ENCODE measurements at places on chromosomes 3 and 15.
A peak's percentile ranks its signal among the peaks of the same experiment; 100 is the strongest.

GRCh38 chr15:100891307-100892012 is 11.8 kb downstream of the ALDH1A3 start:
- DNase-seq = no peak

- DNase-seq = no peak
Measured at GRCh38 chr15:40543082-40543481, 21.8 kb downstream of the CCDC32 start.

DNA sequence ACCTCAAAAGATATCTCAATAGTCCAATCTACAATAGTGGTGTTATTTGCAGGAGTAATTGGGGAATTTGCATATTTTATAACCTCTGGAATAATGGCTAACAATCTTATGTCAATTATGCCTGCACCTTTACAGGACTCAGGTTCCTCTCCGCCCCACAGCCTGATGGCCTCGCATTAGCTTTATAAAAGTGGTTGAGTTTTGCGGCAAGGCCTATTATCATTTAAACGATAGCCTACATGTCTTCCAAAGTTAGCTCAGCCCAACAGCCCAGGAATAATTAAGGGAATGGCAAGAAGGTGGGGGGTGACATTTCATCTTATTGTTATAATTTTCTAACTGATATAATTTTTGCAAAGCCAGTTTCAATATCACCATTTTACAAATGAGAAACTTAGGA is 97.3 kb downstream of the RTP4 start:
- no peak for DNase-seq

GRCh38 chr3:11391174-11391879 is 119.1 kb downstream of the ATG7 start:
- no peak for DNase-seq

DNA sequence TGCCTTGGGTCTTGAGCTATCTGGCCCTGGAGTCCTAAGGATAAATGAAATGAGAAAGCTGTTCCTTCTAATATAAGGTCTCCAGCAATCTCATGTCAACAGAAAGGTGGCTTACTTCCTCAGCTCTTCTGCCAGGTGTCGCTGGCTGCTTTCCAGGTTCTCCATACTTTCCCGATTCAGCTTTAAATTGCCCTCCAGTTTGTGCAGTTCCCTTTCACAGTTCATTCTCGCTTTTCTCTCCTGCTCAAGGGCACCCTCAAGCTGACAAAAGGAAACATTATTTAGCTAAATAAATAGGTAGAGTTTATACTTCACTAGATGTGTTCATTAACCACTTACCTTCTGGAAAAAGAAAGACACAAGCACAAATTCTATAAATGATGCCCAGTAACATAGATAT is 73.0 kb downstream of the MYH15 start:
- no peak for DNase-seq

DNA sequence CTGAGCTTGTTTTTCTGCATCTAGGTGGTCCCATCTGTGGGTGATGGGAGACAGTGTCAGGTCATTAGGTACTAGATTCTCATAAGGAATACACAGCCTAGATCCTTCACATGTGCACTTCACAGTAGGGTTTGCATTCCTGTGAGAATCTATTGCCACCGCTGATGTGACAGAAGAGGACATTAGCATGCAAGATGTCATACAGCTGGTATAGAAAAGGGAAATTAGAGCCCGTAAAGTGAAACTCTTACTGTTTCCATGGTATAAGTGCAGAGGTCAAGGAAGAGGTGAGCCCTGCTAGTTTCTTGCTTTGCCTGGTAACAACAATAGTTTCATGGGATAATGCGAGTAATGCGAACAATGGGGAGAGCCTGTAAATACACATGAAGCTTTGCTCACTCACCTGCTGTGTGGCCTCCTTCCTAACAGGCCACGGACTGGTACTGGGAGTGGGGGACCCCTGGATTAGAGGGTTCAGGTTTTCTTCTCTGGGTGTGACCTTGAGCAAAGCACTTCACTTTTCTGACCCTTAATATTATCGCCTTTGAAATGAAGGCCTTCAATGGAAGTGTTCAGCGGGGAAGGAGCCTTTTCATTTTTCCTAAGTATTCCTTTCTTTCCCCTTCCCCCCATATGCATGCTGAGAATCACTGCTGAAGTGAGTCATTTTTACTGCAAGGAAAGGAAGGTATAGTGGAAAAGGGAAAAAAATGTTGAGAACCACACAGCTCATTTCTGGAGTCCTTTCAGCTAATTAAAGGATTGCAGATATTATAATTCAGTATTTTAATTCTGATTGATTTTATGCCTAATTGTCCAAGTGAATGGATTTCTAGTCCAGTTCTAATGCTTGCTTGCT is 286.4 kb downstream of the UBE2E2 start:
- no peak for DNase-seq

- DNase-seq = no peak
Measured at GRCh38 chr3:2976212-2976611, 134.0 kb downstream of the IL5RA start.

- no peak for DNase-seq
Measured at GRCh38 chr3:88912294-88912877, 195.0 kb upstream of the EPHA3 start.

GRCh38 chr3:178320456-178321351 is 215.5 kb upstream of the KCNMB2 start:
- no peak for DNase-seq

DNA sequence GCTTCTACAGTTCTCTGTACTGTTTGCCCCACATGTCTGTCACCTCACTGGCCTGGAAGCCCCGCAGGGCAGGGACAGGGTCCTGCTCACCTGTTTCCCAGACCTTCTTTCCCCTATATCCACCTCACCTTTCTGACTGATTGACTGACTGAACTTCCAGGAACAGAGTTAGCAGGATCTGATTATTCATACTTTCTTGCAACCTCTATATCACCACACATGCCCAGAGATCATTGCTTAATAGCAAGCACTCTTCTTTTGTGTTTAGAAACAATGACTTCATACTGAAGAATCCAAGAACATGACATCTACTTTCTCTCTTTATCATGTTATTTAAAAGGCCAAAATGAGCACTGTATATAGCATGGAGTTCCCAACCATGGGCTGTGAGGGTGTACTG is 18.0 kb upstream of the CLEC3B start:
- DNase-seq = no peak

- no peak for DNase-seq
Measured at GRCh38 chr3:36434687-36435426, 54.6 kb downstream of the STAC start.

GRCh38 chr3:98233468-98233867 is 30.6 kb upstream of the OR5H6 start:
- DNase-seq = no peak

GRCh38 chr15:35307026-35307425 is 221.9 kb upstream of the NANOGP8 start:
- no peak for DNase-seq

DNA sequence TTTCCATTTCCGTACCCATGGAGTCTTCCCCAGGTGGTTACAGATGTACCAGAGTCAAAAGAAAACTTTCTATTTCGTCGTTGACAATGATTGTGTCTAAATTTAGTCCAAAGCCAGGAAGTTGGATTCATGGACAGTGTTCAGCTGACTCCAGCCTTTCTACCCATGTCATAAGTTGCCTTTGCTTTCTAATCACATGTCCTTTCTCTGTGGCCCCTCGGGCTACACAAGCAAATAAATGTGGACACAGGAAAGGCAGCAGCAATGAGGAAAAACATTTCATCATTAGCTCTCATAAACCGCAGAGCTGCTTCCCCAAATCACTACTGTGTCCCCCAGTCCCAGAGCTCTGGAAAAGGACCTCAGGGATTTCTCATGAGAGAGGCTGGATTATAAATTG is 82.0 kb downstream of the USF3 start:
- DNase-seq = no peak

GRCh38 chr15:99708563-99708962 is 24.7 kb downstream of the LYSMD4 start:
- no peak for DNase-seq

- DNase-seq = no peak
Measured at GRCh38 chr3:31196881-31197364, 302.5 kb upstream of the GADL1 start.

- DNase-seq = peak; percentile 9
Measured at GRCh38 chr3:56389183-56389830, 79.0 kb downstream of the ERC2 start.

DNA sequence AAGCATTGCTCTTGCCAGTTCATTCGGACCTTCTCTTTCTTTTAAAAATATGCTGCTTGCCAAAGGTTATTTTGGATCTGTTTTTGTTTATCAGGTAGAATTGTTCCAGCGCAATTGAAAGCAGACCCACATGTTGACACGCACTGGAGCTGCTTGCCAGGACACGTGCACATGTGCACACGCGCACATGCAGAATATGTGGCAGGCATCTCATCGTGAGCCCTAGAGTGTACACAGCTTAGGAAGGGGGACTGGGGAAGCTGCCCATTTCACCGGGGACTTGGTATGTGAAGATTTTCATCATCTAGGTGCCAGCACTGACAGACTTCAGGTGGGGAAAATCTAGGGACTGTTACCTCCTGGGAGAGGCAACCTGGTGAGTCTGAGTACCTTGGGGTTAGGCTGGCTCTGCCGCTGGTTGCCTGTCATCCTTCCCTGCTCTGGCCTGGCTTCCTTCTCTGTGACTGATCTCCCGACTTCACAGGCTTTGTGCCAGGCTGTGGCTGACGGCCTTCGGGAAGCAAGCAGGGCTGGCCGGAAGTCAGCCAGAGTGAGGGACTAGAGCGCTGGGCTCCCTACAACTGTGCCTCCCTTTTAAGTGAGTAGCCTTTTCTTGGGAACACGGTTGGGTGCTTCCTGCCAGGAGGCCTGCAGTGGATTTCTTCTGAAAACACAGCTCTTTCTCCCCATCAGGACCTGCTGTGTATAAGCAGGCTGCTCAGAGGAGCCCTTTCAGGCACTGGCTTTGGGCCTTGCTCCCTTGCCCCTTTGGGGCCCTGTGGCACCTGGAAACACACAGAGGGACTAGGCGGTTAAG is 129.3 kb downstream of the EEFSEC start:
- no peak for DNase-seq

DNA sequence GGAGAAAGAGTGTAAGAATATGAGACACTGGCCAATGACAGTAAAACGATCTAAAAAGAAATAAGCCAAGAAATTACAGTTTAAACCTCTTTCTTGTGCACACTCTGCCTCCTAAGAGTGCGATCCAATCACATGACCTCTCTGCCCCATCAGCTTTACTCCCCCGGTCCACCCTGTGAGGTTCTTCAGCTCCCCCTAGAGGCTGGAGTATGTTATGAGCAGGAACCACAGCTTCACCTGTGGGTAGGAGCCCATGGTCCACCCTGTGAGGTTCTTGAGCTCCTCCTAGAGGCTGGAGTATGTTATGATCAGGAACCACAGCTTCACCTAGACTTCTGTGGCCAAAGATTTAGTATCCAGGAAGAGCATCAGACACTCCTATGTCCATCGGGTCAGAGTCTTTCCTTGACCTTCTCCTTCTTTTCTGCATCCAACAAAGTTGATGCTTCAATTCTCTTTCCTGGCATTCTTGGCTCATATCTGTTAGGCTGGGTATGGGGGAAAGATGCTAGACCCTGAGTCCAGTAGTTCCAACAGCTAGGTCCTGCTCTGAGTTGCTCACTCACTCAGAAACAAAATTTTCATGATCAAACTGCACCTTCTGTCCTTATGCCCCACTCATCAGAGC is 164.0 kb downstream of the MINAR1 start:
- DNase-seq = peak; percentile 73

- DNase-seq = no peak
Measured at GRCh38 chr15:25060996-25061620, 106.3 kb downstream of the SNRPN start.

DNA sequence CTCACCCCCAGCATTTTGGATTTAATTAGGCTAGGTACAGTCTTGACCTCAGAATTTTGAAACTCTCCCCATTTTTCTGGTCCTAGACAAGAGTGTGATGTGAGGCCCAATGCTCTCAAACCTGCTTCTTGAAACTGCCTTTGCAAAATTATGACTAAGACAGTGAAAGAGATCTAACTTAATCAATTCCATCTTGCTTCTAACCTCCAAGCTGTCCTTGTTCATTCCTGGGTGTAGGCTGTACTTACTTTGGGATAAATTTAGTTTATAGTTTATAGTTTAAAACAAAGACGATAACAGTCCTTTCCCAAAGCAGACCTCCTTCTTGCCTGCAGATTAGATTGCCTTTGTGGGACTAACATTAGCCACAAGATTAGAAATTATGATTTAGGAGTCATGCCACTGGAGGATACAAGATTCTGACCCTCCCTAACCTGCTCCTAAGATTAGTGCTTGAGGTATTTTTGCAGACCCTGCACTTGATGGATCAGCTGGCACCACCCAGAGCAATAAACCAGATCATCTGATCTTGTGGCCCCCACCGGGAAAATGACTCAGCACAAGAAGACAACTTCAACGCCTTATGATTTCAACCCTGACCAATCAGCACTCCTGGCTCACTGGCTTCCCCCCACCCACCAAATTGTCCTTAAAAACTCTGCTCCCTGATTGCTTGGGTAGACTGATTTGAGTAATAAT is 59.6 kb downstream of the CD200R1L start:
- DNase-seq = no peak

DNA sequence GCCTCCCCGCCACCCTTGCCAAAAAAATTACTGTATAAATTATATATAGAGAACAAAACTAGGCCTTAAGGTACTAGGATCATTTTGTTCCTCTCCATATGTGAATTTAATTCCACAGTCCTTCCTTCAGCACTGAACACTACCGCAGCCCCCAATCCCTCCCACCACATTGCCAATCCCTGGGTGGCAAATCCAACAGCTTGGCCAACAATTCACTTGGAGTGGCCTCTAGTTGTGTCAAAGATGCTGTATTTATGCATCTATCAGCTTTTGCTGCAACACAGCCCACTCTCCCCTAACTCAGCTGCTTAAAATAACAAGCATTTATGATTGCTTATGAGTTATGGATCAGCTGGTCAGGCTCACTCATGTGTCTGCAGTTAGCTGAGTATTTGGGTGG is 18.6 kb downstream of the GPD1L start:
- DNase-seq = no peak

- DNase-seq = no peak
Measured at GRCh38 chr3:140073278-140074045, 138.5 kb downstream of the CLSTN2 start.

GRCh38 chr15:57308170-57308545 is 68.1 kb upstream of the CGNL1 start:
- no peak for DNase-seq

GRCh38 chr3:124297062-124297980 is 305.4 kb upstream of the ROPN1 start:
- DNase-seq = no peak

DNA sequence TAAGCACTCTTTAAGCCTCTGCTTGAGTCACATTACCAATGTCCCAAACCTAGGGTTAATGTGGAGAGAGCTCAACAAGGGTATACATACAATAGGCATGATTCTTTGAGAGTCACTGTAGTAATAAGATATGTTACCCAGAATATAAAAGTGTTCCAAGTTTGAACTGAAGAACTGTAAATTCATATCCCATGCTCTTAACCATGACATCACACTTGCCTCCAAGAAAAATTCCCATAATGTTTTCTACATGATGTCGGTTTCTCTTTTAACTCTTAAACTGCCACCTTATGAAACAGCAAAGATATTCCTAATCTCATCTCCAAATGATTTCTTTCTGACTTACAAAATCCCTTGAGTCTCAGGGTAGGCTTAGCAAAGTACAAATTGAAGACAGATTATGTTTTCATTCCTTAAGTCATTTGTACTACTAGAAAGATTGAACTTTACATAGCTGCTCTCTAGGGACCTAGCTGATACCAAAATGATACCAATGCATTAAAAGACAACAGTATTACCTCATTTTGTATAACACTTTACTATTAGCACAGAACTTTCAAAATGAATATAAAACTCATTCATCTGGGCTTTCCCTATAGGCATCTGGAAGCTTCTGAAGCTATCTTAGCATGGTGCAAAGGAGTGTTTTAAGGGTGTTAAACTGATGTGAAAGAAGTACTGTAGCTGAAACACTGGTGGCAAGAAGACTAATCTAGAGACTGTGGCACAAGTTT is 127.1 kb downstream of the KCNMB2 start:
- no peak for DNase-seq
